ENCODE measurements at places on chromosomes 2 and 18.

GRCh38 chr2:64698177-64698643 is 44.5 kb upstream of the SERTAD2 start:
- DNase-seq, result no peak

- no peak for DNase-seq
Observed at GRCh38 chr2:2853346-2853745, 522.3 kb upstream of the MYT1L start.

GRCh38 chr2:68918497-68918896 is 34.2 kb downstream of the GKN2 start:
- DNase-seq, result no peak

DNA sequence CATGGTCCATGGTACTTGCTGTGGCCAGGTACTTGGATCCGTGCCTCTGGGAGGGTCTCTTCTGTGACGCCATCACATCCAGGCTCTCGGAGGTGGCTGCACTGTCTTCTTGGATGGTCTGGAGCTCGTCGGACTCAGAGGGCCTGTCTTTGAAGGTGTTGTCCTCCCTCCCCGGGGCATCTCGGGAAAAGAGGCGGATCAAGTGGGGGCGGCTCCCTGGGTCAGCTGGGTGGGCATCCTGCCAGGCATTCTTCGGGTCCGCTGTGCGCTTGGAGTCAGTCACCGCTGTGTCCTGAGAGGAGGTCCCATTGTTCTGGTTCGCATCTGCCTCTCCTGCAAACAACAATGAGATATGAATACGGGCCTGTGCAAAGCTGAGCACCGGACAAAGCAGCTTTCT is 115.6 kb downstream of the MBP start:
- no peak for DNase-seq

DNA sequence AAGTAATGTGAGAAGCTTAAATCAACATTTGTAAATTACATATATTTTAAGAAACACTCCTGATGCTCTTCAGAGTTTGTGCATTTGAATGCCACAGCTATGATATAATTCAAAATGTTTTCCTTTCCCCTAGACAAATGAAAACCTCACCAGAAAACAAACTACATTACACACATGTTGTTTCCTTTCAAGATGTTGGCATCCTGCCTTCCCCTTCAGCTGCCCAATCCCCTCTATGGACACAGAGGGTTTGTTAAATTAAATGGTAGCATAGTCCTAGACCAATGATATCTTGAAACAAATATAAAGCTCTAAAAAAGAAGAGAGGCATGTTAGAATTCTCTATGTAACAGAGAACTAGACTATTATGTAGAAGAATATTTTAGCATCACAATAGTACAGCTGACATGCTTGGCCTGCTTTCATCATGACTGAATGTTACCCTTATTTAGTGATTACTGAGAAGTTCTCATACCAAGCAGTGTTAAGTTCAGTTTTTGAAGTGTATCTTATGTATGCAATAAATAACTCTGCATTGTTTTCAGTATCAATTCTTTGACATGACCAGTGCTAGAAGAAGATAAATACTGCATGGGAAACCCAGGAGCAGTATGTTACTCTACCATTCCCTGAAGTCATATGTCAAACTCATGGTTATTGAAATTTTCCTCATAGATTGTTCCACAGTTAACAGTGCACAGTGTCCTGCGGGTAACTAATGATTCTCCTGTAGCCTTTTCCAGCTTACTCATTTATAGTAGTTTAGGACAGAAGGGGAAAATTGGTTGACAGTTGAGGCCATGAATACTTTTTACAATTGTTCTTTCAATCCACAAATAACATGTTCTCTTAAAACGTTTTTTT is 316.3 kb upstream of the KCNJ3 start:
- no peak for DNase-seq

DNA sequence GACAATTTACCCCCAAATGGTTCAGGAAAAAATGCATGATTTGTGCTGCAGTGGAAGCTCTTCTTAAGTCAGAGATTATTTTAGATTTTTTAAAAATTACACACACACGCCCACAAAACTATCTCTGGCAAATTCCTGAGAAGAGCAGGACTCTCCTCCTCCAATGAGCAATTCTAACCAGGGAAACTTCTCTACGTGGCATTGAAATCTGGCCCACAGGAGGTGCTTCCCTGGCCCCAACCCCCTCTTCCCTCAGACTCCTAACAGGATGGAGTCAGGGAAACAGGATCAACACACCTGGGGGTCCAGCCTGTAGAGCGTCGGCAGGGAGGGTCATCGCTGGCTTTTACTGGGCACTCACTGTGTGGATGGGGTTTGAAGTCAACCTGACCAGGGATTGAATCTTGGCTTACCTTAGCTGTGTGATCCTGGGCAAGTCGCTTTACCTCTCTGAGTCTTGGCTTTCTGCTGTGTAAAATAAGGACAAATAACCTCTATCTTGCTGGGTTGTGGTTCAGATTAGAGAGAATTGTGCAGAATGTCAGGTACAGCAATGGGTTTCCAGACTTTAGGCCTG is 65.4 kb upstream of the ASAP2 start:
- no peak for DNase-seq

- no peak for DNase-seq
Observed at GRCh38 chr18:51520676-51521180, 323.2 kb upstream of the MEX3C start.

GRCh38 chr18:67545681-67546080 is 29.2 kb upstream of the DSEL start:
- no peak for DNase-seq

- DNase-seq, result no peak
Observed at GRCh38 chr2:86445436-86445835, 4.3 kb downstream of the KDM3A start.

- no peak for DNase-seq
Observed at GRCh38 chr2:167401309-167401708, 513.0 kb downstream of the XIRP2 start.

- no peak for DNase-seq
Observed at GRCh38 chr18:48655508-48655907, 116.7 kb downstream of the CTIF start.

DNA sequence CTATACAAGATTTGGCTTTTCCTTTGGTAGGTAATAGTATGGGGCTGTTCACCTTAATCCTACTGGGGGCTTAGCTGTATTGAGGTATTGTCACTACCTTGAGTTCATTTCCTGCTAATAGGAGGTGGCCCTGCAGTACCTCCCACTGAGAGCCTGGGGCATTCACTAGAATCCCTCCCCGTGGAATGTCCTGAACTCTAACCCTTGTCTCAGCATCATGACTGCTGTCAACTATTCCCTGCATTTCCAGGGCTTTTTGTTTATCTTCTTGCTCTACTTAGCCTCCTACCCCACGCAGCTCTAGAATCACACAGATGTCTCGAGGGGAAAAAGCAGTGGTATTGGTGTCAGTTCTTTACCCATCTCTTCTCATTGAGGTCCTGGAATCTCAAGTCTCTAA is 542.3 kb downstream of the METTL4 start:
- DNase-seq, result no peak

DNA sequence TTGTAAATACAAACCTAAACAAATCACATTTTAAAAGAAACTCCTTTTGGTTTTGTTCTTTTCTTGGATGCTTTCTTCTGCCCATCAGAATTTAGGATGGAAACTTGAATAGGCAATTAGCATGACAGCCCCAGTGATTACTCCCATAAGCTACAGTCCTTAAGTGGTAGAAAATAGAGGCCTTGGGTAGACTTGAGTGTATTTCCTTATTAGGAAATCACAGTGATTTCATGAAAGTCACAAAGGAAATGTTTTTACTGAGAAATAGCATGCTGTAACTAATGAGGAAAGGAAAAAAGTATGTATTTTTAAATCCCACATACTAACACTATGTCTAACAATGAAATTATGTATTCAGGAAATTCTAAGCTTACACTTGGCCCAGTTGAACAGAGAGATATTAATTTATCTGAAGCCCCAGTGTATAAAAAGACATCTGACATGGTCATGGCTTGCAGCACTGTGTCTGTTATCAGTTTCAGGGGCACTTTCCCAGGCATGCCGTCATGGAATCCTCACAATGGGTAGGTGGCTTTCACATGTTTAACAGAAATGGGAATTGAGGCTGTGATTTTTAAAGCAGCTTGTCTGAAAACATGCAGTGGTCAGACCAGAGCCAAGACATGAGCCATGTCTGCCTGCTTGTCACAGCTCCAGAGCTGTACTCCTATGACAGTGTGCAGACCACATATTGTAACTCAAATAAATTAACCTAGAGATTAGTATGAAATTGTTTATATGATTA is 79.7 kb upstream of the TRIB2 start:
- no peak for DNase-seq

DNA sequence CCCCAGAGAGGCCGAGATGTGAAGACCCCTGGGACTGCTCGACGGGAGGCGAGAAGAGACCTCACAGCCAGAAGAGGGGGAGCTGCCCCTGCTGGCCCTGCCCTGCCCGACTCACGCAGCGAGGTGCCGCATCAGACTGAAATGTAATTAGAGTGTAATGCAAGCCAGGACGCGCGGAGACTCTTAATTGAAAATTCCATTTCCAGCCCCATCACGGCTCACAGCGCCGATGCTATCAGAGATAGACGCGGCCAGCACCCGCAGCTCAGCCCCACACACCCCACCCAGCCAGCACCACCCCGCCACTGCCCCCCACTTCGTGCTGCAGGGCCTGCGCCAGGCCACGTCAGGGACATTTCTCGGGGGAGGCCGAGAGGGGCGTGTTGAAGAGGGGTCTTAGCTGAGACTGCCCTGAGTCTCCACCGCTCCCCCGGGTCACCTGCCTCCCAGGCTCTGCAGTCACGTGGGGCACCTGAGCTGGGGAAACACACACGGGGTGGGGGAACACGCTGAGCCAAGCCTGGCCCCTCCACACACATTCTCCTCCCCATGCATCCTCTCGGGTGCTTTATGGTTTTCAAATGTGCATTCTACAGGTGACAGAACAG is 78.1 kb downstream of the TEX51 start:
- no peak for DNase-seq

DNA sequence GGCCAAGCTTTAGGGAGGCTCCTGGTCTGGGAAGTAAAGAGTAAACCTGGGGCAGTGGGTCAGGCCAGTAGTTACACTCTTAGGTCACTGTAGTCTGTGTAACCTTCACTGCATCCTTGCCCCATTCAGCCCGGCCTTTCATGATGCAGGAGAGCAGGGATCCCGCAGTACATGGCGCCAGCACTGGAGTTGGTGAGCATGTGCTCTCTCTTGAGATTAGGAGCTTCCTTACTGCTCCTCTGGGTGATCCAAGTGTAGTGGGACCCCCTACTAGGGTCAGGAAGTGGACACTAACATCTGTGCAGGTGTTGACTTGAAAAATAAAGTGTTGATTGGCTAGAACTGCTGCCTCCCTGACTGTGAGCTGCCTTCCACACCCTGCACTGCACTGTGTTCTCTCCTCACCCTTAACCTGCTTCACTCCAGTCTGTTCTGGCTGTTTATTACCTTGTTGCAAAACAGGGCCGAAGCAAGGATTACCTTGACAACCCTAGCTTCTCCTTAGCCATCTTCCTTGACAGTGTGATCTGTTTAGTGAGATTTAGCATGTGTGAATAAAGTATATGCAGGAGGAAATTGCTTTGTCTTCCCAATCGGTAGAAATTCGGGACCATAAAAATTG is 5.2 kb downstream of the RETREG2 start:
- no peak for DNase-seq

GRCh38 chr2:61045999-61046398 is 19.7 kb upstream of the SANBR start:
- DNase-seq, result no peak
